Stimulated activated CD8-positive, alpha-beta memory T cell treated with anti-CD3 and anti-CD28 coated beads, Interleukin-15, amount 100 ng/mL, for 1 hour (primary cell): ENCODE measurements at places on chromosomes 4 and X.

- no peak for DNase-seq
Measured at GRCh38 chrX:103774070-103774642, 2.5 kb upstream of the PLP1 start.

DNA sequence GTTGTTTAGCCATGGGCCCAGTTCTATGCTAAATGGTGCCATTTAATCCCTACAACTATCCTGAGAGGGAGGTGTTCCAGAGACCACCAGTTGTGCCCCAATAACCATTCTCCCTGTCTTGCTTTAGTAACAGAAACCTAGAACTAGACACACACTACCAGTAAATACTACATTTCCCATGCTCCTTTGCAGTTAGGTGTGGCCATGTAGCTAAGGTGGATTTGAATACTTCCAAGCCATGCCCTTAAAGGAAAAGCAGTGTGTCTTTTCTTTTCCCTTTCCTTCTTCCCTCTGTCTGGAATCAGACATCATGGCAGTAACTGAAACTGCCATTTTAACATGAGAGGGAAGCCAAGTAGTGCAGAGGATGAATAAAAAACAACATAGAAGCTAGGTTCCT, 90.9 kb upstream of the TMEM33 start:
- DNase-seq = no peak

- no peak for DNase-seq
Measured at GRCh38 chr4:94545296-94545695, 93.6 kb downstream of the PDLIM5 start.

DNA sequence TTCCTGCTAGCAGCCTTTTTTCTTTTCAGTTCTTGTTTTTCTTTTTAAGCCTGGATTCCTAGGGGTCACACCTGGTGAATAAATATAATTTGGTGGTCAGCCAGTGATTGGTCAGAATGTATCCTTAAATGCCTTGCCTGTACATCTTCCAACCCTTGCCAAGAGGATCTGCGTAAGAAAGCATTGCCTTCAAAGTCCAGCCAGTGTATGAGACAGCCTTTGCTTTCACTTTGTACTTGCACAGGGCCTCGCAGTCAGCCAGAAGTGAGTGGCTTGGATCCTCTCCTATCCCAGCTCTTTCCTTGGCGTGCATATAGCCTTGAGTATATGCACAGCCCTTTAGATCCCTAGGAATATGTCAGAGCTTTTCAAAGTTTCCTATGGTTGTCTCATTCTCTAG, 22.2 kb downstream of the KANTR start:
- no peak for DNase-seq

- no peak for DNase-seq
Measured at GRCh38 chr4:119100655-119101054, 35.0 kb upstream of the MYOZ2 start.

GRCh38 chrX:128975745-128976144, 547.5 kb downstream of the SMARCA1 start:
- DNase-seq = no peak

GRCh38 chr4:185357211-185357610, 38.5 kb downstream of the LRP2BP start:
- no peak for DNase-seq

DNA sequence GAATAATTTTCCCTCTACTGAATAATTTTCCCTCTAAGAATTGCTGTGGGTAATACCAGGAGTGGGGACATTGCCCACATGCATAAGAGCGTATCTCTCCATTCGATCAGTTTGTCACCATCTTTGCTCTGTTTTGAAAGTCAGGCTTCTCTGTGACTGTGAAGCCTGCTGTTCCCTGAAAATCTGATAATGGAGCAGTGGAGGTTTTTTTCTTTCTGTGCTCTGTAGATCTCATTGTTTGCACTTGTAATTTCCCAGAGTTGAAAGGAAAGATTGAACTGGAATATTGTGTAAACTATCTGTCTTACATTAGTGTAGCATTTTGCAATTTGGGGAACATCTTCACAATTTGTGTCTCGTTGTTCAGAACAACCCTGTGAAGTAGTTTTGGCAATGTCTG, 4.3 kb downstream of the ZXDB start:
- no peak for DNase-seq

DNA sequence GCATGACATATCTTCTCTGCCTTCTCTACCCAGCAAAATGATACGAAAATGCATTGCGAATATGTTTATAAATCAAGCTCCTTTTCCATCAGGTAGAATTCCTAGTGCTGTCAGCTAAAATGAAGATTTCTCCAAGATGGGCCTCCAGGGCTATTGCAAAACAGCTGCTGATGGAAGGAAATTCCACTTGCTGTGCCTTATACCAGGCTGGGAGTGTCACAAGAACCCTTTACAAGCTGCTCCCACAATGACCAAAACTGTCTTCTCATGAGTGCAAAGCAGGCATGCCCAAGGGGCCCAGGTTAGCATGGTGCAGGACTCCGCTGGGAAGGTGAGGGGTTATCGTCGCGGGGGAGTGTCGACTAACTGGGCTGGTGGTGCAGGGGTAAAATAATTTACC, 8.7 kb downstream of the HNRNPH2 start:
- no peak for DNase-seq

GRCh38 chrX:110056419-110056818, 53.5 kb downstream of the TMEM164 start:
- DNase-seq = no peak

GRCh38 chrX:151688695-151689094, 6.6 kb upstream of the PRRG3 start:
- no peak for DNase-seq

- no peak for DNase-seq
Measured at GRCh38 chr4:112889619-112890527, 159.6 kb upstream of the ANK2 start.

DNA sequence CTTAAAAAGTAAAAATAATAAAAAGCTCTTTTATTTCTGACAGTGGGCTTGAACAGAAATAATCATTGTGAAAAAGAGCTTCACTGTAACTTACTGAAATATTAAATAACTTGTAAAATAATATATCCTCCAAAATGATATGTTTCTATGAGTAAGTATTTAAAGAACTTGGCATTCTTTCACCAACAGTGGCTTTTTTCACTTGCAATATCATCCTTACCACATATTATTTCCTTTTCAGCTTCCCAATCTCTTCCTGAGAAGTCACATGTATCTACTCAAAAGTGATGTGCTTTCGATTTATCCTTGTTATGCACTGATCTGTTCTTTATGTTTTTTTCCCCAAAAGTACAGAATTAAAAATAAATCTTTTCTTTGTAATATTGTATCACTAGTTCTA, 2.2 kb upstream of the PCDH18 start:
- no peak for DNase-seq

- no peak for DNase-seq
Measured at GRCh38 chr4:123476089-123476488, 79.5 kb downstream of the SPRY1 start.

DNA sequence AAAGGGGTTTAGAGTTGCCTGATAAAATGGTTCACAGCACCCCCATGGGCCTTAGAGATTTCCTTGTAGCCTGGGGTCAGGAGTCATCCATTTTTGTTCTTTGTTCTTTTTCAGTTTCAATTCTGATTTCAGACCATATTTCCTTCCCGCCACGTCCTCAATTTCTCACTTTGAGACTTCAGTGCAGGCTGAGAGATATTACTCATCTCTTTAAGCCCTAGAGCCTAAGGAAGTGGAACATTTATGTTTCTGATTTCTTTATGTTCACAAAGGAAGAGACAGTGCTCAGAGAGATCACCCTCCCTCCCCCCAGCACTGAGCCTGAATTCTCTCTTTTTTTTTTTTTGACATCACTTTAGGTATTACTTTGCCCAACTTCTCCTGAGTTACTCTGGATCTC, 56.3 kb downstream of the MSN start:
- DNase-seq = no peak

GRCh38 chr4:101199507-101200285, 147.6 kb downstream of the PPP3CA start:
- DNase-seq = no peak

DNA sequence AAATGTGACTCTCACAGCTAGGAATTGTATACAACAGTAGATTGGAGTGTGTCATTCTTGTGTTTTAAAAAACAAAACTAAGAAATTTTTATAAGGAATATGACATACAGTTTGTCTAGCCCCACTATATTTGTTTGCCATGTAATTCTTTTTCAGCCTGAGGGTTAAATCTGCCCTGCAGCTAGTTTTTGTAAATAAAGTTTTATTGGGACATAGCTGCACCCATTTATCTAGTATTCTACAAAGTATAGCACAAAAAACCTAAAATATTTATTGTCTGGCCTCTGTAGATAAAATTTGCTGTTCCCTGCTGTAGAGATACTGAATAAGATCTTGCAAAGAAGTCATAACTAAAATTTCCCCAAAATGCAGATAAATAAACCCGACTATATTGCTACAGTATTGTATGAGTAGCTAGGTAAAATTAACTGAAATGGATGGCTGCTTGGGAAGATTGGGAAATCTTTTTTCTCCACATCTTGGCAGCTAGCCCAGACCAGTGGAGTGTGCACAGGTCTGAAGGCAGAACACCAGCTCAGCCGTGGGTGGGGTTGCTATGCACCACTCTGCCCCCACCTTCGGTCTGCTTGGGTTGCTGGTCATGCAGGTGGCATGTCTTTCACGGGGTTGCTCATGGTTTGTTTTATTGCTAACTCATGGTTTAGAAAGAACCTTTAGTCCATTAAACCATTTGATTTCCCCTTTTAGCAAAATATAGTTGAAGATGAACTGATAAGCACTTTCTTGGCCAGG, 127.9 kb downstream of the KLHL8 start:
- no peak for DNase-seq

DNA sequence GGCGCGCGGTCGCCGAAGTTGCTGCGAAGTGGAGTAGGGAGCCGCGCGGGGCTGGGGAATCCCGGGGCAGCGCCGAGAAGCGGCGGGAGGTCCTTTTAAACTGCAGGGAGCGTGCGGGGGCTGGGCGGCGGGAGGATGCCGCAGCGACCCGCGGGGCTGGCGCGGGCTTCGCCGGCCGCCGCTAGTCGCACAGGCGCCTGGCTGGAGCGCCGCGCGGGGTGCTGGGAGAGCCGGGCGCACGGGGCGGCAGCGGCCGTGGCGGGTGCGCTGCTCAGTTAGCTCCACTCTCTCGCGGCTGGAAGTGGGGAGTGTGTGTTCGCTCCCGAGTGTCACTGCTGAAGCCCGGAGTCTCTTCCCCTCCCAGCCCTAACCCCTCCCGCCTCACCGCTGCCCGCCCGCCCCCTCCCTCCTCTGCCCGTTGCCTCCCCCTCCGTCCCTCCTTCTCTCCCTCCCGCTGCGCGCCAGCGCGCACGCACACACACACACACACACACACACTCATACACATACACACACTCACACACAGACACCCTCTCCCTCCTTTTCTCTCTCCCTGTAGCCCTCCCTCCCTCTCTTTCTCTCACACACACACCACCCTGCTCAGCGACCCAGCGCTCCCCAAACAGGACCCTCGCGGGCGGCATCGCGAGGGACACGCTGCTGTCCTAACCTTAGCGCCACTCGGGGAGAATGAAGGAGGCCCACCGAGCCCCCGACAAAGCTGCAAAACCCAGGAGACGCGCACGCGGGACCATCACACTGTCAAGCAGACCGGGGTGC, at the start of gene NDNF:
Gene NDNF (minus strand): TSS at position 312 of the 780 bp plus-strand sequence. CDS start 26,698 bp downstream, outside the sequence.
- DNase-seq = no peak

DNA sequence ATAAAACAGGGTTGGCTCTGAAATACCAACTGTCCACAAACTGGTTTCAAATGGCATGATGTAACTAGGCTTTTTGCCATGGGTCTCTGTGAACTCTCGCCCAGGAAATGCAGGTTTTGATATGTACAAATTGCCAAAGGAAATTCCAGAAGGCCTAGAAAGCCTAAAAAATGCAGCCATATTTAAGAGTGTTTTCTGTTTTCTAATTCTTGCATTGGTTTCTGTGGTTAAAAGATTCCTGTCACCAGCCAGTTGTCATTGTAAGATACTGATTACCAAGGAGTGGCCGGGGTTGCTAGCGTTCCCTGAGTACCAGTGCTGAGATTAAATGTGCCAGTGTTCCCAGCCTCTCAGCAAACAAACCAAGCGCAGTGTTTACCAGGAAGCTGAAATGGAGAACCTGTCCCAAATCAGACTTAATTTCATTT, 53.9 kb upstream of the SORBS2 start:
- no peak for DNase-seq

- DNase-seq = no peak
Measured at GRCh38 chr4:77006753-77007353, 57.3 kb downstream of the SEPTIN11 start.

DNA sequence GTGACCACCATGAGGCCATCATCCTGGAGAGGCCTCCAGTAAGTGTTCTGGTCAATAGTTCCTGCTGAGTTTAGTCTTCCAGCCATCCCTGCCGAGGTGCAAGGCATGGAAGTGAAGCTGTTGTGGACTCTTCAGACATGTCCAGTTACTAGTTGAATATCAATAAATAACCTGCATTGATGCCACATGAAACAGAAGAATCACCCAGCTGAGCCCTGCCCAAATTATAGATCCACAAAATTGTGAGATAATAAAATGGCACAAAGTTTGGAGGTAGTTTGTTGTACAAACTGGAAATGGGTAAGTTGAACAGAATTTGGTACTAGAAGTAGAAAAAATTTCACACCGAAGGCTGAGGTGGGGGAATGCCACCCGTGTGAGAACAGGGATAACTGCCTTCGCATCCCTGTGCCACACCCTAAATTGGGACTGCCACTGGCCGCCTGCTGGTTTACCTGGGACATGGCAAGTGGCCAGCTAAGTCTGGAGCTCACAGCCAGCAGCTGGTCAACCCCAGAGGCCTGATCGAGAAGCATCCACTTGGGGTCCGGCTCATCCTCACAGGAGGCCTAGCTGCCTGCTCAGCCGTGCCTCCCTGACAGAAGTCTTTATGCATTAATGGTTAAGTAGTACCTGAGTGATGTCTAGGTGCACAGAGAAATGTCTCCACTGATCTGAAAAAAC, 184.5 kb downstream of the SPRY1 start:
- DNase-seq = no peak

DNA sequence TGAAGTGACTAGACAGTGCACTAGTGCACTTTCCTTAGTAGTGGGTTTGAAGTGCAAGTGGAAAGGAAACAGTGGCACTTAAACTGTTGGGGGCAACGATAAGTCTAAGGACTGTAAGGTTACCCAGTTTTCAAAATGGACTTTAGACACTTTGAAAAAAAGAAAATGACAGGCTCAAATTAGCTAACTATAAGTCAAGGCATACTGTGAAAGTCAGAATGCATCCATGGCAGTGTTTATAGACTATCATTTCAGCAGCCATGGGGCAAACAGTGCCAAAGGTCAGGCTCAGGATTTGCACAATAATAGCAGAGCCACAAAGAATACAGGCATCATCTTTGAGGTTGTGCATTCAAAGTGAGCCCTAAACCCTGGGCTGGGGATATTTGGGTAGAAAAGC, 104.4 kb downstream of the CXCL13 start:
- no peak for DNase-seq

DNA sequence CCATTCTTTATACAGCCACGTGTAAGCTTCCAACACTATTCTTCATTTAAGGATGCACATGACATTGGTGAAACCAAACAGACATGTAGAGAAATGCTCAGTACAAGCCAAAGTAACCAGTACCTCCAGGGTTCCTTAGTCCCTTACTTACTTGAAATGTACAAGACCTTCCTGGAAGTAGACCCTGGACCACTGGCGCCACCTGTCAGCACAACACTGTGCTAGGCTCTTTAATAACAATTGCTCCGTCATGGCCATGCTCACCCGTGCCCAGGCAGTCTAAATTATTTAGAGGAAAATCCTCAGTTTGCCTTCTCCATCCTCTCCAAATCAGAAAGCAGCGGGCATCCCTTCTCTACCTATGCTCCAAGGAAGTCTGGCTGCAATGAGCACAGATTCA, 52.7 kb downstream of the ADGRA3 start:
- DNase-seq = no peak
